ENCODE measurements at places on chromosomes 2 and 18.

- DNase-seq, result no peak
These were observed 77.7 kb upstream of the WDR75 start for GRCh38 chr2:189363559-189363958.

DNA sequence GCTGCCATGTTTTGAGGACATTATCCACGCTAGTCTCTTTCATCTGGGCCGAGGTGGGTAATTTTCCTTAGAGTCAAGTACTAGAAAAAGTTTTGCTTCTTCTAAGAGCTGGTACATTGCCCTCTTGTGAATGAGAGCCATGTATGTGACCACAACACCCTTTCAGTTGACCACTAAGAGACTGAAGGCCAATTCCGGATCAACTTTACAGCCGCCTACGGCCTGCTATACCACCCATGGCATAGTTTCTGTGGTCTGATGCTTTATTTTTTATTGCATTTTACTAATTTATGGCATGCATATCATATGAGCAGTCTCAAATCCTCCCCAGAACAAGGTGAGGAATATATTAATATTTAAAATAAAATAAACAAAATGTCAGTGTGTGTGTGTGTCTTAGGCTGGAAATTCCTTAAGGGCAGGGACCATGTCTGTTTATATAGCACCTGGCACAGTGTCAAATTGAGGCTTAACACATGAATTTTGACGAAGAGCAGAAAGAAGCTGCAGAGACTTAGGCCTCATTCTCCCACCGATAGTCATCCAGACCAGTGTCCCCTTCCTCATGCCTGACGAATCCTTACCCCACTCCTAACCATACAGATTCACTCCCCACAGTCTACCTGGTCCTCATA lies 35.4 kb downstream of the PSD4 start:
- DNase-seq, result no peak

- no peak for DNase-seq
These were observed 4.3 kb downstream of the BIN1 start for GRCh38 chr2:127102521-127103242.

DNA sequence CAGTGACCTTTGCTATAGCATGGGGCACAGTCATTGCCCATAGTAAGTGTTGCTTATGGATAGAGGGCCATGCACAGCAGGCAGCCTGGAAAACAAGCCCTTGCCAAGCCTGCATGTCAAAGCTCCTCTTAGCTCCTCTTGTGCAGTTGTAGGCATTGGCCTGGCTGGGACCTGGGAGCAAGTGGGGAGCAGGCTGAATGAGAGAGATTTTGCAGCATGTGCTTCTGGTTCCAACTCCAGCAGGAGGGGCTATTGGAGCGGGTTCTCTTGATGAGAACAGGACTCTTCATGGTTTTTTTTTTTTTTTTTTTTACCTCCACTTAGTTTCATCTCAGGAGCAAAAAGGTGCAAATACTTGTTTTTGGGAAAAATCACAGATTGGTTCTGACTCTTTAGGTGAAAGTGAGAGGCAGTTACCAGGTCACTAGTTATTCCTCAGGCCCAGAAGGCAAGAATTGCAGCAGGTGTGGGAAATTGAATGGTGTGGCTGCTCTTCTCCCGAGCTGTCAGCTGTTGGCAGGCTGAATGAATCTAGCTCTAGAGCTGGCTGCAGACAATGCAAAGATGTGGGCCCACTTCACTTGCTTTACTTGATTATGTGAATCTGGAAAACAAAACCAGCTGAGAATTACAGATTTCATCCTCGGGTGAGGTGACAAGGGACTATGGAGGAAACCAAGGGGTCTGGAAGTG lies 95.9 kb downstream of the MAP4K4 start:
- DNase-seq, result no peak

DNA sequence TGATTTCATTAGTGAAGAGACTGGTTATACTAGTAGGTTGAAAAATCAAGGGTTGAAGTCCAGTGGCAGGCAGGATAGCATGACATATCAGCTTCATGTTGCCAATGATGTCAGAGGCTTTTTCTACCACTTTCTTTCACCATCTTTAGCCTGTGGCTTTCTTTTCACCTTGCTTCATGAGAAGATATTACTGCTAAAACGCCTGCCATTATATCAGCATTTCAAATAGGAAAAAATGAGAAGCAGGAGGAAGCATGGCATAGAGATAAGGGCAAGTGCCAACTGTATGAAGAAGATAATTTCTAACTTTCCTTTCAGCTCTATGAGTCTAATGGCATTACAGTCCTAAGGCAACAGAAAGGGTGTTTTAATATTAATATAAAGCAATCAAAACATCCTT lies 270.2 kb upstream of the SYT4 start:
- no peak for DNase-seq

DNA sequence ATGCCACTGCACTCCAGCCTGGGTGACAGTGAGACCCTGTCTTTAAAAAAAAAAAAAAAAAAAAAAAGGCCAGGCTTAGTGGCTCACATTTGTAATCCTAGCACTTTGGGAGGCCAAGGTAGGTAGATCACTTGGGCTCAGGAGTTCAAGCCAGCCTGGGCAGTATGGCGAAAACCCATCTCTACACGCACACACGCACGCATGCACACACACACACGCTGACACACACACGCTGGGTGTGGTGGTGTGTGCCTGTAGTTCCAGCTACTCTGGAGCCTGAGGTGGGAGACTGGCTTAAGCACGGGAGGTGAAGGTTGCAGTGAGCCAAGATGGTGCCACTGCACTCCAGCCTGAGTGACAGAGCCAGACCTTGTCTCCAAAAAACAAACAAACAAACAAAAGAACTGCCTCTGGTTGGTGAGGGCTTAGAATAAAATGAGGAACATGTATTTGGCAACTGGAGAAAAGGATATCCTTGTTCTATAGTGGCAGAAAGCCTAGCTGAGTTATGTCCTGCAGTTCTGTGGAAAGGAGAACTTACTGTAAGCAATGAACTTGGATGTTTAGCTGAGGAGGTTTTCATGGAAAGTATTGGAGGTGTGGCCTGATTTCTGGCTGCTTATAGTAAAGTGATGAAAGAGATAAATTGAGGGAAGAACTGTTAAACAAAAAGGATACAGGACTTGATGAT lies 34.0 kb downstream of the HAT1 start:
- DNase-seq, result no peak

DNA sequence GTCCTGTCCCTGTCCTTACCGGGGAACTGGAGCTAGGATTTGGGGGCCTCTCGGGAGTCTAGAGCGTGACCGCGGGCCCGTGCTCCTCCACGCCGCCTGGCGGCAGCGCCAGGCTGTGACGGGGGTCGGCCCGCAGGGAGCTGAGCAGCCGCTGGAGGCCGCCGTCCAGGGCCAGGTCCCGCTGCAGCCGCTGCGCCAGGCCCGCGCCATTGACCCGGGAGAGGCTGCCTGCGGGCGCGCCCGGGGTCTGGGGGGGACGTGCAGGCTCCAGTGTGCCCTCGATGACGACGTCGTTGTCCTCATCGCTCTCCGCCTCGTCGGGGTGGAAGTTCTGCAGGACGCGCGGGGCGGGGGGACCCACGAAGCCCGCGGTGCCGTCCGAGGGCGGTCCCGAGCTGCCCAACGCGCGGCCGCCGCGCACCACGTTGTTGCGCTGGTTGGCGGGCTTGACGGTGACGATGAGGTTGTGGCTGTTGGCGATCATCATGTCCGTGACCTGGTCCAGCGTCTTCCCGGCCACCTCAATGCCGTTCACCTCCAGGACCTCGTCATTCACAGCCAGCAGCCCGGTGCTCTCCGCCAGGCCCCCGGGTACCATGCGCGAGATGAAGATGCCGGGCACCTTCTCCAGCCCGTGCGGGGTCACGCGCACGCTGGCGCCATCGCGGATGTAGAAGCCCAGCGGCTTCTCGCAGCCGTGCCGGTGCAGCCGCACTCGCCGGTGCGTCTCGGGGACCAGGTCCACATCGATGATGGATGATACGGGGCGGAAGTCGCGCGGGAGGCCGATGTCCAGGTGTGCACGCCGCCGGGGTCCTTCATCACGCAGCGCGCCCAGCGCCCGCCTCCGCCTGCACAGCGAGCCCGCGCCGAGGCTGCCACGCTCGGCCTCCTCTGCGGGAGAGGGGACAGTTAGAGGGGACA lies 50.9 kb downstream of the ADNP2 start:
- DNase-seq, result peak; percentile 62

GRCh38 chr18:59821983-59822382 lies 77.8 kb upstream of the PMAIP1 start:
- no peak for DNase-seq

DNA sequence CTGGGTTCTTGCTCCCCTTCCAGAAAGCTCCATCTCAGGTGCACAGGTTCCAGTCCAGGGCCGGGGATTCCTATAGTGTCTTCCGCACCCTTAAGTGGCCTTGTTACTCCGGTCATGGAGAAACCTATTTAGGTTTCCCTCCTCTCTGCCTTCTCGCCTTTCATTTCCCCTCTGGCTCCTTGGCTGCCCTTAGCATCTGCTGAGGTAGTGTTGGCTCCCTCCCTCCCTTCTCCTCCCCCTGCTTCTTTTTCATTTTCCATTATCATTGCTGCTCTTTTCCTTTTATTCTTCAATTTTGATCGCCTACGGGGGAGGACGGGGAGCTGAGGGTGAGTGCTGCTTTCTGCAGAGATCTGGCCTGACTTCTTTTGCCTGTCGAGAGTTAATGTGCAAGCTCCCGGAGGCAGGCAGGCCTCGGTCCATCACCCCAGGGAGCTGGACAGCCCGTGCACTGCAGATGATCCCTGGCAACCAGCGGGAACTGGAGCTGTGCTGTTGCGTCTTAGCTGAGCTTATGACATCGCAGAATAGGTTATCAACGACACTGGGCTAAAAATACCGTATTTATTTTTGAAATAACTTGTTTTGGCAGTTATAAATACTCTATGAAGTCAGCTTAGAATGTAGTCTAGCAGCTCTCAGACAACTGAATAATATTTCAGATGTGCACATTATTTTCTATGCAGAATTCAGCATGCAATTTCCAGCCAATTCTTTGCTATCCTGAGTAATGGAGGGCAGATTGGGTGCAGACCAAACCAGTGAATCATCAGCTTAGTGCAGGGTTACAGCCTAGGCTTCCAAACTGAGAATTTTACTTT lies 141.9 kb downstream of the SLC4A3 start:
- no peak for DNase-seq

GRCh38 chr18:55419132-55419946 lies 168.7 kb downstream of the TCF4 start:
- DNase-seq, result no peak

DNA sequence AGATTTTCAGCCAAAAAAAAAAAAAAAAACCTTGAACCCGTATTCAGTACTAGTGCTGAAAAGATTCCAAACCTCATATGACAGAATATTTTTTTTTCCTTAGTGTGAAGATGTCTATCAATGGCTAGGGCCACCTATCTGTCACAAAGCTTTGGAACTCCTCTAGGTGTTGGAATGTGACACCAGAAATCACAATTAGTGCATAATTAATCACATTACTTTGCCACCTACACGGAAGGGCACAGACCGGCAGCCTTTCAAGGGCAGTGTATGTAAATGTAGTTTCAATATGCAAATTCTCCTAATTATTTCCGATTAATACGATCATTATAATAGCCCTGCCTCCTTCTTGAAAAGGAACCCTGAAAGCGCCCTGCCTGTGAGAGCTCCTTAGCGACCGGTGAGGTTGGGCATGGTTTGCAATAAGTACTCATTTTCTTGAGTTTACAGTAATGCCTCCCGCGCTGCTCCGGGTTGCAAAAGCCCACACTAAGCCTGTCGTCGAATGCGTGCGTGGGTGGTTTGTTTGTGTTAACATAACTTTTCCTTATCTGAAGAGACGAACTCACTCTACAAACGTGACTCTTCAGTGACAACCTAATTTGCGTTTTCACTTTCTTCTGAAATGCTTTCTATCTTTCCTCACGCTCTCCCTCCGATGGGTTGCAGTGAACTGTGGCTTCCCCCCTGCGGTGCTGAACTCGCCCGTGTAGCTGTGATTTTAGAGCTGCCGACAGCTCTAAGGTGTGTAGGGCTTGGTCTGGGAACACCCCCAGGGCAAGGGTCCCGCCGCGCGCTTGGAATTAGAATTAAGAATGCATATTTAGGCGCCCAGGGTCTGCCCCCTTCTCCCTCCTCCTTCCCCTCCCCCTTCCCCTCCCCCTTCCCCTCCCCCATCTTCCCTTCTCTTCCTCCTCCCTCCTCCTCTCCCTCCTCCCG lies 765 bp upstream of the ID2 start:
- peak; percentile 90 for DNase-seq

GRCh38 chr2:207683879-207684627 lies 27.4 kb upstream of the CCNYL1 start:
- no peak for DNase-seq

- no peak for DNase-seq
These were observed 51.7 kb upstream of the OTX1 start for GRCh38 chr2:62998949-62999348.

- DNase-seq, result no peak
These were observed 54.9 kb downstream of the DSC3 start for GRCh38 chr18:30987467-30988241.

- no peak for DNase-seq
These were observed 188.9 kb upstream of the RPRM start for GRCh38 chr2:153667475-153667874.

GRCh38 chr2:38207168-38207567 lies 131.2 kb upstream of the CYP1B1 start:
- no peak for DNase-seq

DNA sequence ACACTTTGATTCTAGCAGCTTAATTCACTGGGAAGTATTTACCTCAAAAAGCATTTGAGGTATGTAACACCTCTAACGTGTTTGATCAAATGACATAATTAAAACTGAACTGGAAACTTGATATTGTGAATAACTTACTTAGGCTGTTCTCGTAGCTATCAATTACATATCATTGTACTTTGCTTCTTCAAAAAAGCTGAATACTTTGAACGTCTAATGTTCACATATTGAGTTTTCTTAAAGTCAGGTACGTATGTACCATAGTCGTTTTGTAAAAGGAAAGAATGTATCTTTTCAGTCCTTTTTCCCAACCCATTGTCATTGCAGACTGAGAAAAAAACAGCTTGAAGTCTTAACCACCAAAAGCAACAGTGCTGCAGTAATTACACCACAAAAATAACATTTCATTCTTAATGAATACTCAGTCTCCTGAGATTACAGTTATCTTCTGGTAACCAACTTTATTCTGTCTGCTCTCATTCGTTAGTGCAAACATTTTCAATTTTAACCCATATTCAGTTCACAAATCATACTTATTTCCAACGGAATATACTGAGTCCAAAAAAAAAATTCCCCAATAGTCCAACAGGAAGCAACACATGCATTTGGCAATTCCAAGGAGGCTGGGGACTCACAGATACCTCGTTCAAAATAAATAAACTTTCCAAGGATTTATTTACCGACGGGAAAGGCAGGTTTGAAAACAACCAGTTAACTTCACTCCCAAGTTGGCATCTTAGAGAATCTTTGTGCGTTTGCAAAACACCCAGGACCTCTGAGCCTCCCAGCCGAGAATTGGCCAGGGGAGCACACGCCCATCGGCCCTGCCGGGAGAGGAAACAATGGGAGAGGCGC lies 1.1 kb downstream of the CHN1 start:
- DNase-seq, result peak; percentile 17

DNA sequence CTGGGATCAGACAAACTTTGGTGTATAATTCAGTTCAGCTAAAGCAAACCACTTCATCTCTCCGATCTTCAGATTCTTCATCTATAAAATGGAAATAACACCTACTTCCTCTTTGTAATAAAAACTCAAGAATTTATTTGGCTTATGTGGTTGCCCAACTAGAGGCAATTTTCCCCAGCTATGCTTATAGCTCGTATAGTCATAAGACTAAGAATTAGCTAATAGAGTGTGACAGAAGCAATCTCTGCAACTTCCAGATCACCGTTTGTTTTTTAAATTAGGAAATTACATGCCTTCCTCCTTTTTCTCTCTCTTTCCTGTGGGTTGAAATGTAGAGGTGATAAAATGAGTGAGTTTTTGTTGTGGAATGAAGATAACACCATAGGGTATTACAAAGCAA lies 35.3 kb upstream of the KCNF1 start:
- no peak for DNase-seq

Data from activated CD4-positive, alpha-beta T cell treated with anti-CD3 and anti-CD28 coated beads, Interleukin-2, amount 50 U/mL, for 48 hours (primary cell).